ENCODE measurements at places on chromosomes 5 and 9.

- no peak for DNase-seq
Measured at GRCh38 chr9:72276429-72276828, 88.6 kb downstream of the ZFAND5 start.

GRCh38 chr5:150655221-150655620, 5.8 kb upstream of the MYOZ3 start:
- DNase-seq = no peak

- DNase-seq = no peak
Measured at GRCh38 chr9:95801797-95802196, 73.7 kb upstream of the ERCC6L2 start.

GRCh38 chr9:4080921-4081895, 218.7 kb downstream of the GLIS3 start:
- no peak for DNase-seq

DNA sequence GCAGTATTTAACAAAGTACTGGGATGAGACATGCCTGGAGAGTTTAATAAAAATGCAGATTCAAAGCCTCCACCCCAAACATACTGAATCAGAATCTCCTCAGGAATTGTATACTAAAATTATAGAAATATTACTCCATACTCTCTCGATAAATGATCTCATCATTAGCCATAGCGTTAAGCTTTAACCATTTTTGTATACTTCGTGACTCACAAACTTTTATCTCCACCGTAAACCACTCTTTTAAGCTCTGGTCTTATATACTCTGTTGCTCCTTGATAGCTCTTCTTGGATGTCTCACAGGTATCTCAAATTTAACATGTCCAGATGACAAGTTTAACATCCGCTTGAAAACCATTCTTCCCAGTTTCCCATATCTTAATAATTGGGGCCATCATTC, 327.8 kb downstream of the ADGRV1 start:
- no peak for DNase-seq

DNA sequence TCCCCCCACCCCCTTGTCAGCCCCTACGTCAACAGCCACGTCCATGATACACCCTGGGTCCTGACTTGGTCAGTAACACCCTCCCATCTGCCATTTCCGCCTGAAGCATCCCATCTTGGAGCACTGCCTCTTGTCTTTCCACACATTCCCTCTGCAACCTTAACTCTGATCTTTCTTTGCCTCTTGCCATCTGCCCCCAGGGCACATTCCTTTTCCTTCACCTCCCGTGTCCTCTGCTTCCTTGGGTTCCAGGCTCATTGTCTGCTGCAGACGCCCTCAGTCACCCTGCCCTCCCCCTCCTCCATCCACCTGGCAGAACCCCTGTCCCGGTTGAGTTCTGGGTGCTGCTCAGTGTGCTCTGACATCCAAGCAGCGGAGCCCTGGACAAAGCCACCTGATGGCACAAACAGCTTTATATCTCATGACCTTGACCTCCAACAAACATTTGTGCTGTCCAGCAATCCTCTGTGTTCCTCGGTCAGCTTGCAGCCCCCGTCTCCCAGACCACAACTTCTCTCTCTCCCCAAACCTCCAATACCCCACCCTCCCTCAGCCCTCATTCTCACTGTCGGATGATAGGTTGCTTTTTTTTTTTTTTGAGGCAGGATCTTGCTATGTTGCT, 97.7 kb upstream of the IER5L start:
- no peak for DNase-seq

GRCh38 chr9:132935026-132935425, 9.4 kb downstream of the TSC1 start:
- no peak for DNase-seq

DNA sequence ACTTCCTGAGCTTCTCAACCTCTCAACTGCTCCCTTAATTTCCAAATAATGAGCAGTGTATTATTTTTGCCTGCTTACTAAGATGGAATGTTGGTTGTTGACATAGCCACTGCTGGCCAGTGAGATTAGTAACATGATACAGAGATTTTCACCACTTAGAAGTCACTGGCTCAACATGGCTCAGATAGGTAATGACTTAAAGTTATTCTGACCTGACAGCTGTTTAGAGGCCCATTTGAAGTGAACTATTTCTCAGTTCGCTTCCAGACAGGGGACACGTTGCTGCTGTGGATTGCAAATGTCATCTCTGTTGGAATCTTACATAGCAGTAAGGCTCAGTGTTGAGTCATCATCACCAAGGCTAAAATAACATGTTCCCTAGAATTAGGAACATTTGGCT, 490.2 kb downstream of the TLE4 start:
- no peak for DNase-seq

GRCh38 chr5:143116814-143117213, 286.7 kb downstream of the NR3C1 start:
- DNase-seq = no peak

DNA sequence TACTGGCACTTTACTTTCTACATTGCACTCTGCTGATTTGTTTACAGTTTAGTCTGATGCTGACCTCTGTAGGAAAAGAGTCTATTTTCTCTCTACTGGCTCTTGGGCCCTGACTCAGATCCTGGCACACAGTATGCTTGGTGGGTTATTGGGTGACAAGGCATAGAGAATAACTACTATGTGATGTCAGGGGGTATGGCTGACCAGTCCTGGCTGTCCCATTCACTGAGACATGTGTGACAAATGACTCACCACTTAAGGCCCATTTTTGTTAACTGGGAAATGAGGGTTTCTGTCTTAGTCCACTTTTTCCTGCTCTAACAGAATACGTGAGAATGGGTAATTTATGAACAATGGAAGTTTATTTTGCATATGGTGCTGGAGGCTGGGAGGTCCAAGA, 66.4 kb downstream of the DAPK1 start:
- DNase-seq = no peak

- no peak for DNase-seq
Measured at GRCh38 chr5:149852641-149853330, 91.8 kb downstream of the PDE6A start.

DNA sequence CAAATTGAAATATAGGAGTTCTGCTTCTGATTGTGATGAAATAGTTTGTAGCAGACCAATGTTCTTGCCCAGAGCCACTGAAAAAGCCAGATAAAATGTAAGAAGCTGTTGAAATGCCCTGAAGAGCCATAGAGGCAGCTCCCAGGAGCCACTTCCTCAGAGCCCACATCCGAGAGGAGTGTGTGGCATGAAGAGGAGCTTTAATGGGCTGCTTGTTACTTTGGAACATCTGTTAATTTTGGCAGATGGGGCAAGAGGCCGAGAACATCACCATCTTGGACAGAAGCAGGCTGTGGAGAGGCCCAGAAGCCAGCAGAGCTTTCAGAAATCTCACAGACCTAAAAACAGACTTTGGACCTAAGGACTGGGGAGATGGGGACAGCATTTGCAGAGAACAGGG, 370.8 kb downstream of the GADD45G start:
- DNase-seq = no peak

GRCh38 chr5:135103575-135103853, 69.5 kb upstream of the PITX1 start:
- DNase-seq = no peak

- DNase-seq = no peak
Measured at GRCh38 chr5:130138406-130139045, 234.3 kb downstream of the CHSY3 start.

GRCh38 chr9:15433191-15433590, 10.5 kb downstream of the SNAPC3 start:
- no peak for DNase-seq

DNA sequence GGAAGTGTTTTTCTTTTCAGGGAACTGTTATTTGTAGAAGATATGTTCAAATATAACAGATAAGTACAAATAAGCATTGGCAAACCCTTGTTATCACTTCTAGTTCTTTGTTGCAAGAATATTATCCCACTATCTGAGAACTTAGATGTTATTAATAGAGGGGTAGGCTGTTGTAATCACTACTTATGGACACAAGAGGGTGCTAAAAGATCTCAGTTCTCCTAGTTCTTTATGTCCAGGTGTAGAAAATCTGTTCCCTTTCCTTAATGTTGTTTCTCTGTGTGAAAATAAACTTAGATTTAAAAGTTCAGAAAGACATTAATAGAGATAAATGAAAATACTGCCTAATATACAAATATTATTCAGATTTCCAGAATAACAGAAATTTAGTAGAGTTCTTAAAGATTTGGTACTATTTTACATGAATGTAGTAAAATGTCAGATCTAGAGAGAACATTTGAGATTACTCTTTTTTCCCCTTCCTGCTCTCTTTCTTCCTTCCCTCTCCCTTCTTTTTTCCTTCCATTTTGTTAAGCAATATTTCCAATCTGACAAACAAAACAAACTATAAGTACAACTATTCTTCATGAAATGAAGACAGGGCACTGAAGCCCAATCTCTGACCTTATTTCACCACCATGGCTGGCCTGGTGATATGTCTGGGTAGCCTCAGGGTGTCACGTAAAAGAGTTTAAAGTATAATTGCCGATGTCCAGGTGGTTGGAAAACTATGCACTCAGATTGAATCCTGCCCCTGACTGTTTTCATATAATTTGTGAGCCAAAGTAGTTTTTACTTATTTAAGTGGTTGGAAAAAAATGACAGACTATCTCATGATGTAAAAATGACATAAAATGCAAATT, 43.6 kb upstream of the C5orf46 start:
- no peak for DNase-seq

- no peak for DNase-seq
Measured at GRCh38 chr5:116455061-116455460, 119.6 kb downstream of the SEMA6A start.

DNA sequence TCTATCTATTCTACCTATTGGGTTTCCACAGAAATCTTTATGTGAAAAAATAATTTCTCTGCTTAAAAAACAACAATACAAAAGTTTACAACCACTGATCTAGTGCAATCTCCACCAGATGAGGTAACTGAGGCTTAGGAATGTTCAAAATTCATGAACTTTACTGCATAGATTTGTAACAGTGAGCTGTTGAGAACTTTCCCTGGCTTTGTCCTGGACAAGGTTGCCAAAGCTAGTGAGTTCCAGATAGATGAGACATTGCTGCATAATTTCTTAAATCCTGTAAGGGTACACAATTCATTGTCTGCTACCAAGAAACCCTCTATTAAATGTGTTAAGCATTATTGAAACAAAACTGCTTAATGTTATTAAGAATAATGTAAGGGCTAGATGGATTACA, 102.7 kb downstream of the OSMR start:
- DNase-seq = no peak

GRCh38 chr5:157547941-157548512, 27.5 kb downstream of the ADAM19 start:
- no peak for DNase-seq

DNA sequence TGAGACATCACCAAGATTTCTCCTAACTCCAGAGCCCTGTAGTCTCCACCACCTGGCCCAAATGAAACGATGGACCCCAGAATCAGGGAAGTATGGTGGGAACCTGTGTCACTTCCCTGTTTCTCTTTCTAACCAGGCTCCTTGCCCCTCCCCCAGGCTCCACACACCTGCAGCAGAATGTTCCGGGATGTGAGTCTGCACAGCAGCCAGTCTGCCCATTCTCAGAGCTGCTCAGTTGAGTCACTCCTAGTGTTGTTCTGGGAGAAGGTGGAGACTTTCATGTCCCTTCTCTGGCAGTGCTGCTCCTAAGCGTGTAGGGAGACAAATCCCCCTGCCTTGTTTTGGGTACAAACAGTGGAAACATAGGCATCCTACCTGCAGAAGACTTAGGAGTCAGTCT, 76.0 kb upstream of the XPA start:
- no peak for DNase-seq

DNA sequence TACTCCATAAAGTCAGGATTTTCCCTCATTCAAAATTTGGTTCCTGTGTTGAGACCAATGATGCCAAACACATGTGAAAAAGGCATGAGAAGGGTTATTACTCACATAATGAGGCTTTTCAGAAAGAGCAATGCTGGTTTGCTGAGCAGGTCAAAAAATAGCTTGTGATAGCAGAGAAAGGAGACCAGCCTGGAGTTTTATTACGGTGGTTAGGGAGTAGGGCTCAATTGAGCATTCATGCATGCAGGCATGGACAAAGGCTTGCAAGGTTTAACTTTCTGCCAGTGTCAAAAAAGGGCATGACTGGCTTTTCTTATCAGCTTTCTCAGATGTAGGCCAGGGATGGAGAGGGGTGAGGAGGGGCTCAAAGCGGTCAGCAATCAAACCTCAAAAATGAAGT, 628.3 kb downstream of the DNAH5 start:
- no peak for DNase-seq

DNA sequence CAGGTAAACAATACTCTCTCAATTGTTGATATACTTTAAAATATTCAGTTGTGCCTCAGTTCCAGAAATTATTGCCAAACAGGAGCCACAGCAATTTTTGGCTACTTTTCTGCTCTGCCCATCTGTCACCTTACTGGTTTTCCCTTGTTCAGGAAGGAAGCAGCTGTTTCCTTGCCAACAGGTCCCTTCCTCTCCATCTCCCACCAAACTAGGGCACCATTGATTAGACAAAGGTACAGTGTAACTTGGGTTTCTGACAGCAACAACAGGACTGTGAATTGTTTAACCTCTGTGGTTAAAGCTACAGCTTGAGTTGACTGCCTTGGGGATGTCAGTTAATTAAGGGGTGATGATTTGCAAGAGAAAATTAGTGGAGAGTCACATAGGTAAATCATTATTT, 76.9 kb downstream of the PIP5K1B start:
- DNase-seq = no peak

DNA sequence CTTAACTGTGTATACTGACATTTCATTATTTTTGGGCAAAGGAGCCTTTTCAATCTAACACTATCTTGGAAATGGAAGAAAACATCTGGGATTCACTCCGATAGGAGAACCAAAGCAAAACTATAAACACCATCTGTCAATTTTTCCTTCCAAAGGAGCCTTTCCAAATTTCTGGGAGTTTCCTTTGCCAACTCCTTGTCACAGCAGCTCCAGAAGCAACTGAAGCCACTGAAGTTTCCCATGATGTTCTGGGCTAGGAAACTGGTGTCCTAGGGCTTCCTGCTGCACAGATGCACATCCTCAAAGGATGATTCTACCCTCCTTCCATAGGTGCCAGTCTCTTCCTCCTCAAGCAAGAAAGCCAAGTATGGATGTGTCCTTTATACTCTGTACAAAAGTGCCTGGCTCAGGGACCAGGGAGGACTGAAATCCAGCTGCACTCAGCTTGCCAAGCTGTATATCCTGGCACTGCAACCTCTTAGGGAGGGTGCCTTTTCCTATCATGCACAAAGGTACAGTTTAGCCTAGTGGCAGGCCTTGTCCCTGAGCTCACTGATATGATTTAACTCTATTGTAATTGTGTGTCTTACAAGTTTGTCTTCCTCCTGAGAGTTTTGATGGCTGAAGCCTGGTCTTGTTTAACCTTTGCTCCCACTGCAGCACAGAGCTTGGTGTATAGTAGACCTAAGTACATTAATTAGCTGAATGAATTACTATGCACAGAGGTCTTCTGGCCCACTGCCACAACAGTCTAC, 8.4 kb upstream of the UBAP1 start:
- DNase-seq = no peak

- DNase-seq = no peak
Measured at GRCh38 chr9:114231273-114231672, 75.9 kb downstream of the COL27A1 start.

DNA sequence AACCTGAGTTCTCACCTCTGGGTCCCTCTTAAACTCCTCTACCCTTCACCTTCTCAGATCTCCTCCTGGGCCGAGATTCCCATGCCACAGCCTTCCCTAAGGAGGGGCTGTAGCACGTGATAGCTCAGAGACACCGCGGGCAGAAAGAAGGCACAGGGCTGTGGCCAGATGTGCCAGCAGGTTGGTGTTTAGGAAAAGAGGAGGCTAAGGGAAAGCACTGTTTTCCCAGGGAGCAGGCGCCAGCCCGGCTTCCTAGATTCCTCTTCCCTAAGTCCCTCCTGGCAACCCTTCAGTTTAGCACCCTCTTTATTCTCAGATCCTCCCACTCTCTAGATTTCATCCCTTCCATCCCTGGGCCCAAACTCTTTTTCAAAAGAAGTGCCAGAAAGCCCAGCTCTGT, 59.4 kb upstream of the CCNG1 start:
- no peak for DNase-seq

- no peak for DNase-seq
Measured at GRCh38 chr5:132203916-132204315, 23.7 kb downstream of the P4HA2 start.
